ENCODE measurements at places on chromosomes 1 and 21.
A peak's percentile ranks its signal among the peaks of the same experiment; 100 is the strongest.

DNA sequence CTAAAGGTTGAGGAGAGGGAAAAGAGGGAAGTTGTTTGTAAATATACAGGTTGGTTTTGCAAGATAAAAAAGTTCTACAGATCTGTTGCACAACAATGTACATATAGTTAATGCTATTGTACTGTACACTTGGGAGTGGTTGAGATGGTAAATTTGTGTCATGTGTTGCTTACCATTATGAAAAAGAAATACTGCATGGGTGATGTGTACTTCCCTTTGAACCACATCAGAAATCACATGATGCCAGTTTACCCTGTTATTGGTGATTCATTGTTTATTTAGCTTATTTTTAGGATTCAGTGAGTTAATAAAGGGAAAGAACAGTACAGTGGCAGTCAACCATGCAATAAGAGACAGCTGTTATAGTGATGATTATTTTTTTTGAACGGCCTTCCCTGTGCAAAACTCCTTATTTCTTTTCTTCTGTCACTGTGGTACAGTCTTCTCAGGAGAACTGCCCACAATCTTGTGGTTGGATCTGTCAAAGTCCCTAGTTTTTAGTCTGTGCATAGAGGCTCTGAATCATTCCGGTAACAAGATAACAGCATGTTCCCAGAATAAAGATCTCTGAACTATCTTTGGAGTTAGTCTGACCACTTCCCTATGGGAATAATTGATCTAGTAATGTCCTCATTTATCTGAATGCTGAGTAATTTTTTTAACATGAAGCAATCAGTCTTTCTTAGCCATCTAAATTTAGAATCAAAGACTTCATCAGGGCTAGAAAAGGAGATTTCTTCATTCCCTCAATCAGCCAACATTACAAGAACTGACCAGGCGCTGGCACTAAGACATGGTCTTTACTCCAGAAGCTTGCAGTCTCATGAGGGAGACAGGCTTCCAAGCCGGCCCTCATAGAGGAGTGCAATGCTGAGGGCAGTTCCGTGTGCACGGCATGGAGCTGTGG lies 84.2 kb downstream of the SH3GLB1 start:
- DNase-seq: no peak

DNA sequence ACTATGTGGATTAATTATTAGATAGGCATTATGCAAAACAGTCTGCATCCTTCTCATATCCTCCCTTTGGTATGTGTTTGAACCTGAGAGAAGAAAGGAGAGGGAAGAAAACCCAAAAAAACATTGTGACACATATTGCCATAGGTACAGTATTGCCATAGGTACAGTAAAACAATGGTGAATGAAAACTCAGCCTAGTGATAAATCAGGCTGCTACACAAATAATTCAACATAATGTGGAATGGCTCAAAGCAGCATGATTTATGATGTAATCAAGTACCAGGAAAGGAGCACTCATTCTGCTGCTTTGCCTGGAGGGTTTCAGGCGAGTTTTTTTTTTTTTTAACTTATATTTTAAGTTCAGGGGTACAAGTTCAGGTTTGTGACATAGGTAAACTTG lies 213.9 kb upstream of the LYPLAL1 start:
- DNase-seq: no peak

DNA sequence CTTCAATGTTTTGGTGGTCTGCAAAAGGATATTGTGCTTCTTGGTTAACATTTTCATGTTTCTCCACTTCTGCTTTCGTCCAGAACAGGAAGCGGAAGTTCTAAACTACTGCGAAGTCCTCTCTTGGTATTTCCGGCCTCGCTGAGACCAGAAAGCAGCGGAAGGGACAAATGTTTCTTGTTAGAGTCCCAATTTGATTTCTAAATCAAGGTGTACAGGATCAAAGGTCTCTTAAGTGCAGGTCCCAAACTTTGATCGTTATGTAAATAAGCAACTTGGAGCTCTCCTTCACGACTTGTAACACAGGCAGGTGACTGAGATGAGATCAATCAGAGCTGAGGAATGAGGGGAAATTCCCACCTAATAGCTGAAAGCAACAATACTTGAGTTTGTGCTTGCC lies 40.1 kb upstream of the HMCN1 start:
- peak; percentile 68 for DNase-seq

DNA sequence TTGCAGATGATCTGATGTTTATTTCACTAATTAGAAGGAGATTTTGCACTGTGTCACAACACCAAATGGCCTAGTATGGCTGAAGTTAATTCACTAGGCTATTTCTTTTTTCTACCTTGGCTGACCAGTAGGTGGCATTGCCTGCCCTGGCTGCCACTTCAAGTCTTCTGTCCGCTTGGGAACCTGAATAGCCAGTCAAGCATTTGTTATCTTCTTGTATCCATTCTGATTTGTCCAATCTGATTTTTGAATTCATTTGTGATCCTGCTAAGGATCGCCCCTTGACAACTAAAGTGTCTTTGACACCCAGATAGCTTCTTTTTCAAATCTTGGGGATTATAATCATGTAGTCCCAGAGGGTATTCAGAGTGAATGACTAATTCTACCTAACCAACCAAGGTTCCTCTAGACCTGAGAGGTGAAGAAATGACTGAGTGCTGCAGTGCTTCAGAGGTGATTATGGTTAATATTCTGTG lies 99.4 kb downstream of the GIPC2 start:
- peak; percentile 76 for DNase-seq

DNA sequence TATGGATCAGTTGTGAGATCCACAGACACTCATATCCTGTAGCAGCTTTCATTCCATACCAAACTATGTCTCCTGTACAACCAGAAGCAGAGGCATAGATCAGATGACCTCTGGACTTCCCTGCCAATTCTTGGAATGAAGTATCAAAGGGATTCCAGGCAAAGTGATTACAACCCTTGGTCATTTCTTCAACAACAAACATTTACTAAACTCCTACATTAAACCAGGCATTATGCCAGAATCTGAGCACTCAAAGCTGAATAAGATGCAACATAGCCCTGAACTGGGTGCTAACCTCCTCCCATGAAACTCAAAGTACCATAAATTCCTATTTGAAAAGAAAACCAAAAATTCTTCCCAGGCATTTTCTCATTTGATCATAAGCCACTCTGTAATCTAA lies 121.2 kb upstream of the SGIP1 start:
- DNase-seq: no peak

DNA sequence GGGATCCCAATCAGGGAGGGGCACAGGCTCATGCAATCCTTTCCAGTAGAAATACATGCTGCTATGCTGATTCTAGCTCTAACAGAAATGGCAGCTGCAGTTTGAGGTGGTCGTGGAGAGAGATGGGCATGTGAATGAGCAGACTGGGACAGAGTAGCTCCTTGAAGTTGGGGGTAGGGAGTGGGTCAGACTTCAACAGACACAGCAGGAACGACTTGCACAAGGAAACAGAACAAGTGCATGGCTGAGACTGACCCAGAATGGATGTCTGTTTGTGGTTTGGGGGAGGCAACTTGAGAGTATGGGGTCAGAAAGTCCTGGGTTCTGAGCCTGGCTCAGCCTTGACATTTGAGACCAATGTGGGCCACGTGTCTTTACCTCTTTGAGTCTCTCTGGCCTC lies 25.1 kb upstream of the TRABD2B start:
- DNase-seq: no peak

DNA sequence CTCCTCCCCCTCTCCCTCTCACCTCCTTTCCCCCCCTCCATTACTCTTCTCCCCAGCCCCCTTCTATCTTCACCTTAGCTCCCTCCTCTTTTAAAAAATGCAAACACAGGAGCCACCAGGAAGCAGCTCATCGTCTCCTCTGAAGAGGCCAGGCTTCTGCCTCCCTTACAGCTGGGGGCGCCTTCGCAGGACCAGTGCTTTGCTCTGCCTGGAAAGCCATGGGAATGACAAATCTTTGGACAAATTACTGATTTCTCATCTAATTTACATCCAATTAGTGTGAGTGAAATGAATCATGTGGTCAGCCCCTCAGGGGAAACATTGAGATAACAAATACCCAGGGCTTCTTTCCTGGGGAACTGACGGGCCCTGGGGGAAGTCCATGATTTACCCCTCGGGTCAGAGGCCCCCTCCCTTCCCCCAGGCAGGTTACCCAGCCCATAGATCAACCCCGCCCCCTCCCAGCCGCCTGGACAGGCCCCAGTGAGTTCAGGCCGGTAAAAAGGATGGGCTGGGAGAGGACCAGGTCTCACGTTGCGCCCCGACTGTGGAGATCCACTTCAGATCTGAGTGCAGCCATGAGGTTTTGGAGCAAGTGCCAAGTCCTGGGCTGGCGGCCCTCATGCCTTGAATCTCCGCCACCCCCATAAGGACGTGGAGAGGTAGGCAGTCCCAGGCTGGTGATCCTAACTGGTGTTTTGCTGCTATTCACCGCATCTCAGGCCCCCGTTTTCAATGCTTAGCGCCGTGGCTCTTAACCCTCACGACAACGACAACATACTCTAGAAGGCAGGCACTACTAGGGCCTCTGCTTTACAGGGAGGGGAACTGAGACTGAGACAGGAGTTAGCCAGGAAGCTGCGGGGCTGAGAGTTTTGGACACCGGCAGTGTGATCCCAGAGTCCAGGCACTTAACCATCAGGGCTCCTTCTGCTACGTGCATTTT lies 300.8 kb downstream of the RRAGC start:
- no peak for DNase-seq

- peak; percentile 69 for DNase-seq
These were observed 68.5 kb upstream of the ADAM30 start for GRCh38 chr1:119964673-119965363.

- no peak for DNase-seq
These were observed 31.2 kb downstream of the SLC19A1 start for GRCh38 chr21:45511007-45511406.

- DNase-seq: no peak
These were observed 2.0 kb downstream of the KANK4 start for GRCh38 chr1:62317021-62317768.

- DNase-seq: no peak
These were observed 7.4 kb upstream of the HYI start for GRCh38 chr1:43460988-43461693.

- DNase-seq: no peak
These were observed 134.7 kb downstream of the FAM78B start for GRCh38 chr1:166031932-166032571.

- no peak for DNase-seq
These were observed 24.8 kb upstream of the RGL1 start for GRCh38 chr1:183780159-183780558.

DNA sequence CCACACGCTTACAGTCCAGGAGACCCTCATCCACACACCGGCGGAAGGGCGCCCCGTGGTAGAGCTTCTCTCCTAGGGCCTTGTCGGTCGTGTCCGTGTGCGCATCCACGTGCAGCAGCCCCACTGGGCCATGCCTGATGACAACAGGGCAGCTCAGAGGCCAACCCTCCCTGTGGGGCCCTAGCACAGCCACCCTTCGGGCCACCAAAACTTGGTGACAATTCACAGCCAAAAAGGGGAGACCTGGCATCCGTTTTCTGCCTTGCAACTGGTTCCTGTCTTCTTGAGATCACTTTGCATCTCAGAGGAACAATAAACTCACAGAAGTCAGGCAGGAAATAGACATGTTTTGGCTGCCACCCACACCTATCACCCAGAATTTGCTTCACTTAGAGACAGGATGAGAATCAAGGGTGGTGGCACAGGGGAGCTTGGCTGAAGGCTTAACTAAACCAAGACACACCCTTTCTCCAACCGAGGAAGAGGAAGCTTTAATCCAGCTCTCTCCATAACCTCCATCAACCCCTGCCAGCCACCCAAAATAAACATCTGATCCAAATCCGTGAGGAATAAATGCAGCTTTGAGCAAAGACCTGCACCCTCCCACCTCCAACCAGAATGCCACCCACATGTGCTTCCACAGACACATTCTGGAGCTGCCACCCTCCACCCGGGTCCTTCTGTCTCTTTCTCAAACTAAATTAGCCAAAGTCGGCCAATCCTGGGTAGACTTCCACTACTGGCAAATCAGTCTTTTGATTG lies 5.7 kb downstream of the AGMAT start:
- DNase-seq: no peak

DNA sequence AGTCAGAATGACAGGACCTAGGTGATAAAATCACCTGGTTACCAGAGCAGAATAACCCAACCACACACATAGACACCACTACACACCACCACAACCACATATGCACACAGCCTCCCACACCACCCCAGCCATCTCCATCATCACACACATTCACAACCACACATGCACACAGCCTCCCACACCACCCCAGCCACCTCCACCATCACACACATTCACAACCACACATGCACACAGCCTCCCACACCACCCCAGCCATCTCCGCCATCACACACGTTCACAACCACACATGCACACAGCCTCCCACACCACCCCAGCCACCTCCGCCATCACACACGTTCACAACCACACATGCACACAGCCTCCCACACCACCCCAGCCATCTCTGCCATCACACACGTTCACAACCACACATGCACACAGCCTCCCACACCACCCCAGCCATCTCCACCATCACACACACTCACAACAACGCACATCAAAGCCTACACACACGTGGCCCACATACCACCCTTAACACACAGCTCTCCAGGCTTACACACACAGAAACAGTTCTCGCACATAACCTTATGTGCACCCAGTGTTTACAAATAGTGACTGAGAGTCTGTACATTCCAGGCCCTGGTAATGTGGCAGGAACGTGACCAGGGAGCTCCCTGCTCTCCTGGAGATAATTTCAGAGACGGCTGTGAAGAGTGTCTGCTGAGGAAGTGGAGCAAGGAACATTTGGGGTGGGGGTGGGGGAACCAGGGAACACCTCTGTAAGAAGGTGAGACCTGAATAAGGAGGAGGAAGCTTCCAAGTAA lies 3.3 kb upstream of the GJB3 start:
- DNase-seq: no peak

- DNase-seq: no peak
These were observed 107.8 kb downstream of the LYST start for GRCh38 chr1:235758931-235759330.

DNA sequence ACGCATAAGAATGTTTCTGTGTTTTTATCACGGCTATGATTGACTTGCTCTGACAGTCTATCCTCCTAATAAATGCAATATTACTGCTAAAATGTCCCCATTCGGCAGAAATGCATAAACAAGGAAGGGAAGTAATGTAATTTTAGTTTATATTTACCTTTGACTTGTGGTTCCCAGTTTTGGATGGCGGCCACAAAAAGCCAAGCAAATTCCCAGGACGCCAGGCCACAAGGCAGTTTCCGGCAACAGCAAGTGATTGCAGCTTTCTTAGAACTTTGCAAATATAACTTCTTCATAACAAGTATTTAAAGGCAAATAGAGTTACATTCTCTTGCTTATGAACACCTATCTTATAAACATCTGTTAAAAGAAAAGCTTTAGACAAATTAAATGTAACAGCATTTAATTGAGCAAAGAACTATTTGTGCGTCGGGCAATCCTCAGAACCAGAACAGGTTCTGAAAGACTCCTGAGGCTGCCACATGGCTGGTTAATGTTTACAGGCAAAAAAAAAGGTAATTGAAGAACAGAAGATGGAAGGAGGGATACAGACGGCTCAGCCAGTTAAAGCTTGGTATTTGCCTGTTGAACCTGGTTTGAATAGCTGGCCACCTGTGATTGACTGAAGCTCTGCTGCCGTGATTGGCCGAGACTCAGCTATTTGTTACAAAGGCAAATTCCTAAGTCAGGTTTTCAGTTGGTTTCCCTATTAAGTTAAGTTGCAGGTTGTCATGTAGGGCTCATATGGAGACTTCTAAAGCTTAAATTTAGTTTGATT lies 80.8 kb downstream of the C21orf91 start:
- DNase-seq: no peak
